ENCODE measurements at places on chromosomes 12 and 14.

GRCh38 chr14:103404920-103405319 is 19.7 kb downstream of the MARK3 start:
- DNase-seq = no peak

DNA sequence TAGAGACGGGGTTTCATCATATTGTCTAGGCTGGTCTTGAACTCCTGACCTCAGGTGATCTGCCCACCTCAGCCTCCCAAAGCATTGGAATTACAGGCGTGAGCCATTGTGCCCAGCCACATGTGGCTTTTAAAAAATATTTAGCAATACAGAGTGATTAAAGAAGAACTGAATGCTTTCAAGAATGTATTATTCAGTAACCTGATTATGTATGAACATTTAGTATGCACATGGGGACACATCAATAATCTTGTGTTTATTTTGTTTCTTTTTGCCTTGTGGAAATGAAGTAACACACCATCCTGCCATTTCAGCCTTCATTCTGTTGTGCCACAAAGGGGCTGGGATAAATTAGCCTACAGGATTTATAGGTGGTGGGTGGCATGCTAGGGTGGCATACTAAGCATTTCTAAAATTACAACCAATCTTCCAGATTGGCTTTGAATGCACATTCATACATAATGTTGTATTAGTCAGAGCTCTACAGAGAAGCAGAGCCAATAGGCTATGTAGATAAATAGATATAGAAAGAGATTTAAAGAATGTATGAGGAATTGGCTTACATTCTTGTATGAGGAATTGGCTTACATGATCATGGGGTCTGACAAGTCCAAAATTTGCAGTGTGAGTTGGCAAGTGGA is 25.5 kb upstream of the TXNRD1 start:
- no peak for DNase-seq

DNA sequence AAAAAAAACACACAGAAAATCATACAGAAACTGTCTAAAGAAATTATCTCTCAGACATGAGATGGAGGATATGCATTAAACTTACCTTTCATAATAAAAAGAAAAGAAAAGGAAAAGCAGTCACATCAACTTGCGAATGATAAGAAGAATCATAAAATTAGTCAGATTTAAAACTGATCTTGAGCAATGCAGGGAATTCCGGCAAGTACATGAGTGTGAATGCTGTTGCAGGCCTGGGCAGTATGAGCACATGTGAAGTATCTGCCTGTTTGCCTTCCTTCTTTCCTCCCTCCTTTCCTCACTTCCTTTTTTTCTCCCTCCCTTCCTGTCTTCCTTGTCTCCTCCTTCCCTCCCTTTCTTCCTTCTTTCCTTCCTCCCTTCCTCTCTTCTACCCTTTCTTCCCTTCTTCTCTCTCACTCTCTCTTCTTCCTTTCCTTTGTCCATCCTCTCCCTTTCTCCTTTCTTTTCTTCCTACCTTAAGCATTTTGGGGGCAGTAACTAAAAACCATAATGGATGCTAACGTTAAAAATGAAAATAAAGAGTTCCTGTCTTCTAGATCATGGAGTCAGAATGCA is 38.5 kb upstream of the SLC6A15 start:
- no peak for DNase-seq

DNA sequence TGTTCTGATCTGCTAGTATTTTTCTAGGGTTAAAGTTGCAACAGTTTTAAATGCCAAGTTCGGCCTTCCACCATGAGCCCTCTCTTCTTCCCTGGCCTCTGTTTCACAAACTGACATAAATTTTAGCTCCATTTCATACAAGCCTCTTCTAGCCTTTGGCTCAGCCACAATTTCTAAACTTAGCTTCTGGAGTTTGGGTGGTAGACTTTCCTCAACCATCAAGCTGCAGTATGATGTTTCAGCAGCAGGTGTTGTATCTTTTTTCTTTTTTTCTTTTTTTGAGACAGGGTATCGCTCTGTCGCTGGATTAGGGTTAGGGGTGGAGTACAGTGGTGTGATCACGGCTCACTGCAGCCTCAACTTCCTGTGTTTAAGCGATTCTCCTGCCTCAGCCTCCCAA is 29.4 kb downstream of the SETD3 start:
- DNase-seq = no peak

GRCh38 chr12:31574803-31575575 is 15.9 kb downstream of the DENND5B start:
- no peak for DNase-seq

DNA sequence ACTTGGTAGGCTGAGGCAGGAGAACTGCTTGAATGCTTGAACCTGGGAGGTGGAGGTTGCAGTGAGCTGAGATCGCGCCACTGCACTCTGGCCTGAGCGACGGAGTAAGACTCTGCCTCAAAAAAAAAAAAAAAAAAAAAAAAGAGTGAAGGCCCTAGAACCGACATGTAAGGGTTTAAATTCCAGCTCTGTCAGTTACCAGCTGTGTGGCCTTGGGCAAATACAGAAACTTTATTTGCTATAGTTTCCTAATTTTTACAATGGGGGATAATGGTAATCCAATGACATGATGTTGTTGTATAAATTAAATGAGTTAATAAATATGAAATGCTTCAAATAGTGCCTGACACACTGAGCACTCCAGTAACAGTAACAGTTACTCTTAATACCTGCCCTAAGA is 19.6 kb upstream of the PYGL start:
- DNase-seq = no peak

- peak; percentile 54 for DNase-seq
These were observed 608 bp downstream of the PTGES3 start for GRCh38 chr12:56687223-56688128.

GRCh38 chr12:120758798-120759590 is 33.4 kb downstream of the ACADS start:
- no peak for DNase-seq

GRCh38 chr14:103811189-103811588 is 36.2 kb downstream of the PPP1R13B start:
- DNase-seq = no peak

GRCh38 chr12:20492251-20492760 is 124.0 kb downstream of the PDE3A start:
- DNase-seq = no peak

DNA sequence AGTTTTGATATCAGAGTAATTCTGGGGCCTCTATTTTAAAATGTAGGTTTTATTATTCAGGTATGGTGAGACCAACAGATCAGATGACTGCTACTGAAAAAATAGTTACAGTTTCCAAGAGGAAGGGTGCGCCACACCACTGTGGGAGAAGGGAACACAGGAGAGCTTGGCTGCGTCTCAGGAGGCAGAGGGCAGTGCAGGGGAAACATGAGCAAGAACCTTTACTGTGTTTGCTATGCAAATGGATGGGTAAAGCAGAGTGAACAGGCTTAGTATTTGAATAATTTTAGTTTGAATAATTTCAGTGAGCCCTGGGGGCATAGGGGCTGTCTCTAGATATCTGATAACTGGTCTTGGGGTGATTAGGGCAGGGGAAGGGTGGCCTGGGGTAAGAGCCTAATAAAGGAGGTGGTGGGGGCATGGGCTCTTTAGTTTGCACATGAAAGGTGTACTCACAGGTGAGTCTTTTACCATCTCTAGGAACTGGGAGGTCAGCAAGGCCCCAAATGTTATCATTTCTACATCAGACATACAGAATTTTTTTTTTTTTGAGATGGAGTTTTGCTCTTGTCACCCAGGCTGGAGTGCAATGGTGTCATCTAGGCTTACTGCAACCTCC is 196.8 kb upstream of the NEDD1 start:
- peak; percentile 46 for DNase-seq

DNA sequence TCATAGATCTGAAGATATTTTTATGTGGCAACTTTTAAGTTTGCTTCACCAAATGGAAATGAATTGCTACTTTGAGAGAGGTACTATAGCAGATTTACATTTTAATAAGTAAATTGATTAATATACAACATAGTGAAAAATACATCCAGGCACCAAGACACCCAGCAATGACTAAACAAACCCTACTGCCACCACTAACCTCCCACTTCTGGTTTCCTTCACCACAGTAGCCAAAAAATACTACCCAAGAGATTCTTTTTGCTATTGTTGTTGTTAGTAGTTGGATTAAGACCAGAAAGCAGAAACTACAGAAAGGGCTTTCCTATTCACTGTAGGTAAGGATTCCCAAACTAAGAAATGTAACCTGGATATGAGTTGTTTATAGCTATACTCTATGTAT is 54.1 kb downstream of the COCH start:
- DNase-seq = no peak

GRCh38 chr14:58919217-58919616 is 269.2 kb upstream of the DAAM1 start:
- no peak for DNase-seq

DNA sequence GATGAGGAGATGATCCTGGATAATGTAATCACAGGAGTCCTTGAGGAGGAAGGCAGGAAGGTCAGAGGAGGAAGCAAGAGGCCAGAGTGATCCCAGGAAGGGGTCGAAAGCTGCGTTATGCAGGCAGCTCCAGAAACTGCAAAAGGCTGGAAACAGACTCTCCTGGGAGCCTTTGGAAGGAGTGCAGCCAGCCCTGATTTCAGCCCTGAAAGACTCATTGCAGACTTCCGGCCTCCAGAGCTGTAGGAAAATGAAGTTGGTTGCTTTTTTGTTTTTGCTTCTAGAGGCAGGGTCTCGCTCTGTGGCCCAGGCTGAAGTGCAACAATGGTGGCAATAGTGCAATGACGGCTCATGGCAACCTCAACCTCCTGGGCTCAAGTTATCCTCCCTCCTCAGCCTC is 44.6 kb upstream of the FZD10 start:
- DNase-seq = no peak

DNA sequence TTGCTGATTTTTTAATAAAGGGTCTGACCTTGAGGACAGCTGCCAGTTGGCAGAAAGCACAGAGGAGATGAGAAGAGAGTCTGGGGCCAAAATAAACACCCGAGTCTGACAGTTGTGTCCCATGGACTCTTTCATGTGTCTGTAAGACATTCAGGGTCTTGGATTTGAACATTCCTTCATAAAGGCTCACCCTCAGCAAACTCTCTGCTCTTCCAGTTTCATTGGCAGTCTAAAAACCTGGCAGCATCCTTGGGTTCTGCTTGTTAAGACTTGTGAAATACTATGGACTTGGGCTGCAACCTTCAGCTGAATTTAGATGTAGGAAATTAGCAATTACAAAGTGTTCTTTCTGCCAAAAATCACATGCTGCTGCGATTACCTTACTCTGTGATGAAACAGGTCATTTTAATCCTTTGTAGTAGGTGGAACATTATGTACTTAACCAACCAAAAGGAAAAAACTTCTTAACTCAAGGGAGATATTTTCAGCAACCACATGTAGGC is 32.0 kb upstream of the LMNTD1 start:
- no peak for DNase-seq

- DNase-seq = no peak
These were observed 199.0 kb downstream of the RAD51B start for GRCh38 chr14:68018598-68018997.

- DNase-seq = no peak
These were observed 52.3 kb downstream of the IRAK3 start for GRCh38 chr12:66241061-66242043.

GRCh38 chr12:60112763-60113162 is 516.9 kb downstream of the SLC16A7 start:
- DNase-seq = no peak

DNA sequence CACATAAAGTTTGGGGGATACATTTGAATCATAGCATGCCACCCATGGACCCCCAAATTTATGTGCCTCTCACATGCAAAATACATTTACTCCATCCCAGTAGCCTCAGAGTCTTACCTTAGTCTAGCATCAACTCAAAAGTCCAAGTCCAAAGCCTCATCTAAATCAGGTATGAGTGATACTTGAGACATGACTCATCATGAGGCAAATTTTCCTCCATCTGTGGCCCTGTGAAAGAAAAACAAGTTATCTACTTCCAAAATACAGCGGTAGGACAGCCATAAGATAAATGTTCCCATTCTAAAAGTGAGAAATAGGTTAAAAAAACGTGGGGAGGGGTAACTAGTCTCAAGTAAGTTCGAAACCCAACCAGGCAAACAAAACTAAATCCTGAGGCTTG is 444.2 kb downstream of the SNAPC1 start:
- DNase-seq = no peak

GRCh38 chr12:94157981-94158411 is 9.6 kb downstream of the PLXNC1 start:
- no peak for DNase-seq

- DNase-seq = no peak
These were observed 191.4 kb downstream of the TTC7B start for GRCh38 chr14:90624732-90625400.

DNA sequence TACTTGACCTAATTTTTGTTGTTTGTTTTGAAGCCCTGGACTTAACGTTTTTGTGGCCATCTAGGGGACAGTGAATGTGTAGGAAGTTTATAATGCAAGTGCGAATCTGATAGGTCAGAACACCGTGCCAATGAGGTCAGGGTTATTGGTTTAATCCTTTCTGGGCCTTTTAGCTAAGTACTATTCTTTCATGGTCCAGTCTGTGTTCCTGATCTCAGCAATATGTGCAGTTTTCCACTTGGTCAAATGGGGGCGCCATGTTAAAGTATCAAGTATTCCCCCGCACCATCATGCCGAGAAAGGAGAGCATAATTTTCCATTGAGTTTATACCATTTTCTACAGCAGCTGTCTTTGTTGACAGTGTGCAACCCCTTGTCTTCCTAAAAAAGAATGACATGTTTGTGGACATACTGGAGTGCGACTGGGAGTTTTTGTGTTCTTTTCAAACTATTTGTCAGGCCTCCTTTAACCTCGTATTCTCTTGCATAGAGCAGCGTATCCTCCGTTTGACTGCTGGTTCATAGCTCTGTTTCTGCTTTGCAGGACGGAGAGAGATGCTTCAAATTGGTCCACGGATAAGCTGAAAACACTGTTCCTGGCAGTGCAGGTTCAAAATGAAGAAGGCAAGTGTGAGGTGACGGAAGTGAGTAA is 1.3 kb downstream of the AHSA1 start:
- no peak for DNase-seq

GRCh38 chr12:111330800-111331752 is 37.8 kb downstream of the PHETA1 start:
- no peak for DNase-seq

- DNase-seq = no peak
These were observed 1.0 kb upstream of the TIMELESS start for GRCh38 chr12:56450241-56450640.

DNA sequence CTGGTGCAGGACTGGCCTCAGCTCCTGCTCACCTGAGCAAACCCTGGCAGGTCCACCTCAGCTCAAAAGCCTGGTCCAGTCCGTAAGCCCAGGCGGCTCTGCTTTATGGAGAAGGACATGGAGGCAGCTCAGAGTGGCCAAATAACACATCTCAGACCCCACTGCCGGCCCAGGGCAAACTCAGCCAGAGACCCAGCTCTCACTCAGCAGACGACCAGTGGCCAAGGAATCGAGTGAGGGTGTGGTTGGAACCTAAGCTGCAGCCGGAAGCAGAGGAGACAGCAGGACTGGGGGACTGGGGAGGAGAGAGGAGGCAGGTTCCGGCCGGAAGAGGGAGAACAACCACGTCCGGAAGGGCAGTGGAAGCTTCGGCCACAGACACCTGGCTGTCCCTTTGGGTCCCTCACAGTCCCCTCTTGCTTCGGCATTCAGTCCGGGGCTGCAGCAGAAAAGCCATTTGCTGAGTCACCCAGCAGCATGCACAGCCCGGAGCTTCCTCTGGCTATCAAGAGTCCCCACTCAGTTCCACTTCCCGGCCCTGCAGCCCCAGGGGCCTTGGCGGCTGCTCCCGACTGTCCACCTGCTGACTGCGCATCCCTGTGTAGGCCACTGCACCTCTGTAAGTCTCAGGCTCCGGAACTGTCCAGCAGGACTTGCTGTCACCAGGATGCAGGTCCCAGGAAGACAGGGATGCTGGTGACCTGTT is 104.0 kb downstream of the CALM1 start:
- no peak for DNase-seq

- no peak for DNase-seq
These were observed 4.4 kb downstream of the ITGA7 start for GRCh38 chr12:55703288-55703687.

All from Caco-2 (cell line).